ENCODE measurements at places on chromosomes 13 and 19.

GRCh38 chr19:29686285-29686805 is 21.1 kb downstream of the PLEKHF1 start:
- DNase-seq = no peak

- DNase-seq = no peak
These were observed 227 bp downstream of the OVOL3 start for GRCh38 chr19:36111200-36111539.

DNA sequence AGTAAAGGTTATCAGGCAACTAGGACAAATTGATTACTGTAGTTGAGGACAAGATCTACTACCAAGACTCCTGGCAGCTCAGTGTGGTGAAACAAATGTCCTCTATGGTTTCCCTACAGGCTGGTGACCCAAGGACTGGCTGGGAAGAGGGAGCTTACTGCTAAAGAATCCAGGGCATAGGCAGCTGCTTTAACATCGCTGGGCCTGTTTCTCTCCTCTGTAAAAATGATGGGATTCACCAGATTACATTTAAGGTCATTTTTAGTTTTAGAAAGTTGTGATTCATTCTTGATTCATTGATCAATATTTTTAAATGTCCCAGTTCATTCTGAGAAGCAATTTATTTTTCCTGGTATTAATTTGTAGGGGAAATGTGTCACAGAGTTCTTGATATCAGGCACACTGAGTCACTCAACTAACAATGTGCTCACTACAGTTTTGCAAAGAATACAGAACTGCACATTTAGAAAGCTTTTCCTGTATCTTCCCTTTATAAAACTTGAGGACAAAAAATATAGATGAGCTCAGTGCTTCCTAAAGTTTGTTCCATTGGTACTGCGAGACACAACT is 19.6 kb upstream of the FAM124A start:
- no peak for DNase-seq

- DNase-seq = no peak
These were observed 125.0 kb downstream of the VWA8 start for GRCh38 chr13:41835871-41836270.

GRCh38 chr13:105035092-105035491 is 1500.4 kb downstream of the EFNB2 start:
- DNase-seq = no peak

GRCh38 chr19:1507192-1507660 is 5.6 kb downstream of the ADAMTSL5 start:
- no peak for DNase-seq

- no peak for DNase-seq
These were observed 9.9 kb upstream of the POP4 start for GRCh38 chr19:29596080-29596727.

DNA sequence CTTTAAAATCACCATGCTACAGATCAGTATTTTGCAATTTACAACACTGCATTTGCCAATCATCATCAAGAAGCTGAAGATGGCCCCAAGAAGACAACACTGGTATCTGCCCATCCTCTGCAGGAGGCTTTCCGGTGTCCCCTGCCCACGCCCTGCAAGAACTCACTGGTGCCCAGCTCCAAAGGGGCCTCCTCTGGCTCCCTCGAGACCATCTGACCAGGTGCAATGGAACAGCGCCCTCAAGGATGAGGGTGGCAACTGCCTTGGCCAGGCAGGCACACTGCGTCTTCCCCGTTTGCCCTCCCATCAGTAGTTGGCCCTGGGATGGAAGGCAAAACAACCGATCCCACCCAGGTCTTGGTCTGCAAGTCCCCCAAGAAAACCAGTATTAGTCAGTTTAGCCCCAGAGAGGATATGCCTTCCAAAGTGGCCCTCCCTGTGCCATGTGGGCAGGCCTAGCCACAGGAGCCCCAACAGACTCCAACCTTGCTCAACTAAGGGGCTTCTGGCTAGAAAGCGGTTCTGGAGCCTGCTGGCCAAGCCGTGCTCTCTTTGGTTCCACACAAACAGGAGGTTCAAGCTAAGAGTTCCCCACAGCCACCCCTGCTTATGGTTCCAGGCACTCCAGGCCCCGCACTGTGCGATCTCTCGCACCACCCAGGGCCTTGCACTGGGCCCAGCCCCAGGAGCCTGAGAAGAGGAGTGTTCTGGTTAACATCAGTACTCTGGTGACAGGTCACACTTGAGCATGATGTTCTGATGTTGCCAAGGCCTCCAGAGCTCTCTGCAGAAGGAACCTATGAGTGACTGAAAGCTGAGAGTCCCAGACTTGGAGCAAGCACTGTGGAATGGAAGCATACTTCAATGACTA is 4.7 kb downstream of the PCID2 start:
- no peak for DNase-seq

GRCh38 chr19:21508198-21508597 is 2.8 kb downstream of the ZNF429 start:
- no peak for DNase-seq

DNA sequence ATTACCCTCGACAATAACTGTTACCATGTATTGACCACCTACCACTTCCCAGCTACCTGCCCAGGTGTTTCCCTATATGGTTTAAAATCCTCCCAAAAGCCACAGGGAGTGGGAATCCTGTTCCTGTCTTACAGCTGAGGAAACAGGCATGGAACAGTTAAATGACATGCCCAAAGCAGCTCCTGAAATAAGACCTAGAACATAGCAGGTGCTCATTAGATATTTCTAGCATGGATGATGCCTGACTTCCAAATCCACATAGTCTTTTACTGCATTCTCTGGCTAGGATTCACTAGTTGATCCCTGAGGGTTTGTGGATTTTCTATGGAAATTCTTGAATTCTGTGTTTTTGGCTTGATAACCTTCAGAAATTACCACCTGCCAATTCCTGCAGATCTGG is 13.0 kb downstream of the KCNN4 start:
- no peak for DNase-seq

DNA sequence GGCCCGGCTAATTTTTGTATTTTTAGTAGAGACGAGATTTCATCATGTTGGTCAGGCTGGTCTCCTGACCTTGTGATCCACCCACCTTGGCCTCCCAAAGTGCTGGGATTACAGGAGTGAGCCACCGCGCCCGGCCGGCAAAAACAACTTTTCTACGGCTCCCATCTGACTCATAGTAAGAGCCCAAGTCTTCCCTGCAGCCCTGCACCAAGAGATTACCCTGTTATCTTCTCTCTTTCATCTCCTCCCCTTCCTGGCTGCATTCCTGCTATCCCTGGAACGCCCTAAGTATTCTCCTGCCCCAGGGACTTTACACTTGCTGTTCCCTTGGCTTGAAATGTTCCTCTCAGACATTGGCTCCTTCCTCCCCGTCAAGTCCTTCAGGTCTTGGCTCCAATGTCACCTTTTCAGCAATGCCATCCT is 6.6 kb downstream of the AP2S1 start:
- DNase-seq = no peak

All from CD4-positive, alpha-beta T cell treated with Interleukin-10 for 1 hour (primary cell).